Bronchial smooth muscle cell (primary cell): ENCODE measurements at places on chromosomes 5 and 9. TPM values are rescaled to one million over a fixed set of nuclear protein-coding genes. Genes with fewer than 3 reads are reported as not detected.

Gene TRIM23
- 32.8 and 44.9 TPM in 2 replicates for total RNA-seq

Gene IL5
- total RNA-seq = not detected in 2 replicates

Gene ROR2
- 2.4 and 5.8 TPM in 2 replicates for total RNA-seq

Gene PIGO
- total RNA-seq = 6.9 and 9.0 TPM in 2 replicates

Gene INSL4
- total RNA-seq = not detected in 2 replicates

Gene C5orf63
- 1.7 and 3.6 TPM in 2 replicates for total RNA-seq

Gene GDNF
- 0.09 and 0.32 TPM in 2 replicates for total RNA-seq

Gene SLC31A2
- total RNA-seq = 5.2 and 6.8 TPM in 2 replicates

Gene SLC6A3
- total RNA-seq = under 0.01 TPM in 1 of 2 replicates, not detected in the other

Gene TTC16
- 0.16 TPM in 1 of 2 replicates, not detected in the other for total RNA-seq

Gene ACOT12
- total RNA-seq = 0.17 and 0.47 TPM in 2 replicates

Gene RARS1
- 104 and 151 TPM in 2 replicates for total RNA-seq

Gene UGT3A1
- not detected in 2 replicates for total RNA-seq

Gene ARSB
- total RNA-seq = 8.2 and 8.8 TPM in 2 replicates

Gene LCN12
- total RNA-seq = not detected in 2 replicates

Gene SPATA31D4
- not detected in 2 replicates for total RNA-seq

Gene PCDHA6
- 0.17 and 0.32 TPM in 2 replicates for total RNA-seq
